GDM1 (cell line): ENCODE measurements at places on chromosomes 2 and 18.

GRCh38 chr2:198715302-198715835, 742.4 kb downstream of the SATB2 start:
- DNase-seq, result no peak

- DNase-seq, result no peak
Observed at GRCh38 chr2:62407401-62407800, 98.6 kb downstream of the TMEM17 start.

DNA sequence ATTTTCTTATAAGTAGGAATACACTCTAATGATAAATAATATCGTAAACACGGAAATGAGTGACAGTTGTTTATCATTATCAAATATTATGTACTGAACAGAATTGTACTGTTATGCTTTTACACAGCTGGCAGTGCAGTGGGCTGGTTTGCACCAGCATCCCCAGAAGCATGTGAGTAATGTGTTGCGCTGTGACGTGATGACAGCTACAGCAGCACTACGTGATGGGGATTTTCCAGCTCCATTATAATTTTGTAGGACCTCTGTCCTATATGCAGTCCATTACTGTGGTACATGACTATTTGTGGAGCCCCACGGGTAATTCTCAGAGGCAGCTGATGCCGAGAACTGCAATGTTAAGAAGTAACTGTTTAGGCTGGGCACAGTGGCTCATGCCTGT, 77.3 kb upstream of the ATG16L1 start:
- no peak for DNase-seq

- no peak for DNase-seq
Observed at GRCh38 chr2:189409131-189409530, 32.1 kb upstream of the WDR75 start.

DNA sequence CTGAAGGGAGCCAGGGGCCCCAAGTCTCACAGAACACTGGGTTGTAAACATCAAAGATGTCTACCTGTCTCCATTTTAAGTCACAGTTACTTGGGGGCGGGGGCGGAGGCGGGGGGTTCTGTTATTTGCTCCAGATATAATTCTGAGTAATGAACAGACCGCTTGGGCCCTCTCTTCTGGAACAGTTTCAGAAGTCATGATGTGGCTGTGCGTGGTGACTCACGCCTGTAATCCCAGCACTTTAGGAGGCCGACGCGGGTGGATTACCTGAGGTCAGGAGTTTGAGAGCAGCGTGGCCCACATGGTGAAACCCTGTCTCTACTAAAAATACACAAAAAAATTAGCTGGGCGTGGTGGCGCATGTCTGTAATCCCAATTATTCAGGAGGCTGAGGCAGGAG, 157.9 kb upstream of the APCDD1 start:
- DNase-seq, result no peak

- no peak for DNase-seq
Observed at GRCh38 chr2:152584301-152584700, 133.0 kb downstream of the PRPF40A start.

DNA sequence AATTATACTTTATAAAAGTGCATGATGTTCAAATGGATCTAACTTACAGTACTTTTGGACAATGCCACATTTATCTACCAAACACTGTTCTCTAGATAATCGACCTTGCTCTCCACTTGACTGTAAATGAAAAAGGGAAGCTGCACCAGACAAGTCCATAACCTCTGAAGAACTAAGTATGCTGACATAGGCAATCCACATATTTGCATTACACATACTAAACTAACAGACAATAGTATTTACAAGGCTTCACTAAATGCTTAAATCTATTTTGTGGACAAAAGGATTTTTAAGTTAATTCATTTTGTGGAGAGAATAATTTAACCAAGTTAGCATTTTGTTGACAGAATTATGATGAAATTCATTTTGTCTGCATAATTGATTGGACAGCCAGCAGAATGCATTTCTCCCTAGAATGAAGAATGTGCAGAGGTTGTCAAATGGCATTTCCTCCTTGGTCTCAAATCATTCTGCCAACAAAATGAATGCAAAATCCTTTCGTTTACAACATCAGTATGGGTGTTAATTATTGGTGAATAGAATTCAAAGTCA, 520.9 kb downstream of the CPS1 start:
- DNase-seq, result no peak

- DNase-seq, result no peak
Observed at GRCh38 chr2:138600732-138601457, 99.3 kb downstream of the SPOPL start.

DNA sequence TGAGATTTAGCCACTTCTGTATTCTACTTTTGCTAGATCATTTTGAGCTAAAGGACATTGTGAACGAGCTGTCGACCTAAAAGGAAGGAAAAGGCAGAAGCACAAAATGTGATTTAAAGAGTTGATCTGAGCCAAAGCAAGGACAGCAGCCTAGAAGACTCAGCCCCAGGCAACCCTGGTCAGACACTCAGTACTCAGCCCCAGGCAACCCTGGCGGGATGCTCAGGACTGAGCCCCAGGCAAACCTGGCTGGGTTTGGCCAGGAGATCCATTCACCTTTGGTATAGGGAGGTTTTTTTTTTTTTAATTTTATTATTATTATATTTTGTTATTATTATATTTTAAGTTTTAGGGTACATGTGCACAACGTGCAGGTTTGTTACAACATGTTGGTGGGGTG, 34.3 kb upstream of the PXDN start:
- DNase-seq, result no peak

GRCh38 chr18:50000227-50000626, 186.9 kb upstream of the ACAA2 start:
- no peak for DNase-seq

DNA sequence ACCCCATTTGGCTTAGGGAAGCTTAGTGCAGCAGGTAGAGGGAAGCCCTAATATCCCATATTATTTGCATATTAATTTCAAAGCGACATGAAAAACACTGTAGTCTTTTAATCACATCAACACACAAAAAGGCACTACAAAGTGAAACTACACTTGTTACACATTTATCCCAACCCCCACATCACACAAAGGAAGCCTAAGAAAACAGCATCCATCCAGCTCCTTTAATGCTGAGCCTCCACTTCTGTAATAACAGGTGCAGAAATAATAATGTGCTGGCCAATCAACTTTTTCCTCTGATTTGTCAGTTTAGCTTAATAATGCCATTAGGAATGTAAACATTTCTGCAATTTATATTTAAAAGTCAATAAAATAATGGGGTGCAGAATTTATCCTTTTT, 274.0 kb downstream of the TCF4 start:
- DNase-seq, result no peak

- DNase-seq, result no peak
Observed at GRCh38 chr2:235077046-235077445, 125.2 kb downstream of the SH3BP4 start.
